Panc1 (cell line): ENCODE measurements at places on chromosomes 2 and 18.
A peak's percentile ranks its signal among the peaks of the same experiment; 100 is the strongest.

GRCh38 chr18:50401888-50402287 lies 27.0 kb downstream of the SKA1 start:
- no peak for DNase-seq

DNA sequence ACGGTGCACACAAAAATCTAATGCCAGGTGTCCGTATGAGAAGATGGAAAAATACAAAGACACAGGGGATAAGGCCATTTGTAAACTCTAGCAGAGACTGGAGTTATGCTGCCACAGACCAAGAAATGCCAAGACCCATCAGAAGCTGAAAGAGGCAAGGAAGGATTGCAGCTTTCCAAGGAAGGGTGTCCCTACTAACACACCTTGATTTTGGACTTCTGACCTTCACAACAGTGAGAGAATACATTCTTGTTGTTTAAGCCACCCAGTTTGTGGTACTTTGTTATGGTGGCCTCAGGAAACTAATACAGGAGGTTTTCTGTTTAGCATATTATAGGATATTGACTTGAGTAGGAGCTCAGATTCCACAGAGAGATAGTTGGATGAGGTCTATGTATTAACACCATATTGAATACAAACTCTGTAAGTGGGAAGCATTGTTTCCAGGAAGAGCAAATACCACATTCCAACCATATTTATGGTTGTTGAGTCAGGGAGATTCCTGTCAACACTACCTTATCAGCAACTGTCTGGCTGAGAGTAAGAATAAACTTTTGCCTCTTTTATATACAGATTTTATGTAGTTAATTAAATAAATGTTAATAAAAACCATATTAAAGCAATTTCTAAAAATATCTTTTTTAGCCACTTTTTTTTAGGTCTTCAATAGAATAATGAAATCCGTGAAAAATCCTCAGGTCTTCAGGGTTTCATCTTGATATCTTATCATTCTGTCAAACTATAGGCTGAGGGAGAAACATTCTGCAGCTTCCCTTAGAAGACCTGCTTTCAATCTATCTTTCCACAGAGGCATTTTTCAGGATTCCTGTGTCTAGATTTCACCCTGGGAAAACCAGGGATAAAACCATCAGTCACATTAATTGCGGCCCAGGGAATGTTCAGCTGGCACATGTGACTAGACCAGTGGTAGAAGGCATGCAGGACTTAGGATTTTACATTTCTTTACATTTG lies 35.4 kb upstream of the HNMT start:
- DNase-seq, result no peak

- DNase-seq, result no peak
These were observed 31.4 kb downstream of the FAM228A start for GRCh38 chr2:24206242-24206641.

- no peak for DNase-seq
These were observed 171.3 kb downstream of the RPRM start for GRCh38 chr2:153307223-153307622.

DNA sequence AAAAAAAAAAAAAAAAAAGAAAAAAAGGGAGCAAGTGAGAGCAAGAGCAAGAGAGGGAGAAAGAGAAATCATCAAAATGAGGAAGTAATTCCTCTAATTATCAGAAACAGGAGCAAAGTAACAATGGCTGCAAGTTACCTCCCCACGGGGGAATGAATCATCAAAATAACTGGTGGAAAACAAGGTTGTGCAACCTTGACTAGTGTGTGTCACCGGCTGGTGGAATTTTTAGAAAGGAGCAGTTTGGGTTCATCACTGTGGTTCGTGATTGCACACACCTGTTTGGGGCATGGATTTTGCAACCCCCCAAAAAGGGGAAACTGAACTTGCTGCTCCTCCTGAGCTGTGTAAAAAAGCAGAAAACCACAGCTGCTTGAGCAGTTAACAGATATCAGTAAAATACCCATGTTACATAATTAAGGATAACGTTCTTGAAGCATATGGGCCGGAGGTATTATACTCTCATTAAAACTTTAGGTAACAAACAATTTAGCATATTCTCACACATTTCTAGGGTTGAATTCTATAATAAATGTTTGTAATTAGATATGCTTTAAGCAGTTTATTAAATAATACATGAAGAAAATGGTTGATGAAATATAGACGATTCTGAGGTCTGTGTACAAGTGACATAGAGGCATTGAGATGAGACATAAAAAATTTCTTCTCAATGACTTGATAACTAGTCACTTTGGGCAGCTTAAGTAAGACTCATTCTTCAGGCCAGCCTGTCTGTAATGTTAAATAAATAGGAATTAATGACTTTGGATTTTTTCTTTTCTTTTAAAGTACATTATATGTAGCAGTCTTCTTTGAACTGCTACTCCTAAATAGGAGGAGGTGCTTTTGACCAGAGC lies 184.2 kb upstream of the ZEB2 start:
- DNase-seq, result no peak

DNA sequence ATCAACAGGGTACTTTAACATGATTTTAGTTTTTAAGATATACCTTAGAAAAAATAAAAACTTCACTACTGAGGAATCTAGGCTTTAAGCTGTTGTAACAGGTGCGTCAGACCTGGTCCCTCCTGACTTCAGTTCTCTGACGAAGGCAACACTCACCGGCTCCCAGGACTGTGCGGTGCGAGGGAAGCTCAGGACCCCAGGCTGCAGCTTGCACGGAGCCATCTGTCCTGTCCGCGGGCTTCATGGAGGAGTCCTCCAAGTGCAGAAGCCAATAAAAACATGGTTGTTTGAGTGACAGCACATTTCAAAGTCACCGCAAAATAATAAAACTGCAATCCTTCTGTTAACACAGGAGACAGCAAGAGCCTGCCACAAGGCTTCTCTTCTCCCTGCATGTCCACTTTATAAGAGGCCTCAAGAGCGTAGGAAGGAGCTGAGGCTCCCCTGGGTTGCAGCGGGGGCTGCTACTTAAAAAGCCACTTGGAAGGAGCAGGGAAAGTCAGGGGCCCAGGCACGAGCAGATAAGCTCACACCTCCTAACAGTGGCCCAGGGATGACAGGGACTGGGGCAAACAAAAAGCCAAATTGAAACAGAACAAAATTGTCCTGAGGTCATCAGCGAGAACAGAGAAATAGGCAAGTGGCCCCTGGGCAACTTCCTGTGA lies 4.6 kb downstream of the HJURP start:
- DNase-seq, result no peak

GRCh38 chr2:44944952-44945612 lies 3.6 kb downstream of the SIX3 start:
- DNase-seq, result no peak

GRCh38 chr18:71995904-71996465 lies 548.2 kb downstream of the CBLN2 start:
- no peak for DNase-seq

GRCh38 chr2:234880551-234881211 lies 71.1 kb upstream of the SH3BP4 start:
- peak; percentile 96 for DNase-seq

- DNase-seq, result no peak
These were observed 780.7 kb upstream of the FANCL start for GRCh38 chr2:59021786-59022185.

- no peak for DNase-seq
These were observed 121.5 kb downstream of the GBX2 start for GRCh38 chr2:236046715-236047114.

DNA sequence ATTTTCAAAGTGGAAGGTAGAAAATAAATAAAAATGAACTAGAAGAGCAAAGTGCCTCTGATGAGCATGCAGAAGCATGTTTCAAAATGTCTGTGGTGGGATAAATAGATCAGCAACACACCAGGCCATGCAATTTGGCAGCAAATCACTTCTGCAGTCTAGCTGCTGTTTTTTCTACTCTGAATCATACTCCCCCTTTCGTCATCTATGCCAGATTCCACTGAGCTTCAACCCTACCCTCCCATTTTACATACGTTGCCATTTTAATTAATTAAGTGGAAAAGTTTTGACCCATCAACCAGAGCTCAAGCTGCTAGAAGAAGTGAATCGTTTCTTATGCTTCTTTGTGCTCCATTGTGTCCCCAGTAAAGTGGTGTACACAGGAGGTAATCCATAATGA lies 79.3 kb downstream of the NRXN1 start:
- no peak for DNase-seq

DNA sequence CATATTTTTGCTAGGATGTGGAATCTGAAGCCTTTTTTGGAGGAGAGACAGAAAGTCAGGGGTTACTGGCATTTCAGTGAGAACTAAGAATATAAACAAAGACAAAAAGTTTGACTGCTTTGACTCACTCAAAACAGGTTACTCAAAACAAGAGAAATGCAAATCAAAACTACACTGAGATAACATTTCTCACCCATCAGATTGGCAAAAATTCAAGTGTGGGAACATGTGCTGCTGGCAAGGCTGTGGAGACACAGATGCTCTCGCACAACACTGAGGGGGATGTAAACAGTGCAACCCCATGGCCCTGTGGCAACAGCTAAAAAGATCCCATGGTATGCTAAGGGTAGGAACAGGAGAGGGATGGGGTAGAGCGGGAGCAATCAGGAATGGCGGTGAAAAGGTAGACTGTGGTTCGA lies 86.6 kb downstream of the DTNB start:
- DNase-seq, result no peak

GRCh38 chr2:240229603-240230235 lies 89.3 kb upstream of the OTOS start:
- no peak for DNase-seq

DNA sequence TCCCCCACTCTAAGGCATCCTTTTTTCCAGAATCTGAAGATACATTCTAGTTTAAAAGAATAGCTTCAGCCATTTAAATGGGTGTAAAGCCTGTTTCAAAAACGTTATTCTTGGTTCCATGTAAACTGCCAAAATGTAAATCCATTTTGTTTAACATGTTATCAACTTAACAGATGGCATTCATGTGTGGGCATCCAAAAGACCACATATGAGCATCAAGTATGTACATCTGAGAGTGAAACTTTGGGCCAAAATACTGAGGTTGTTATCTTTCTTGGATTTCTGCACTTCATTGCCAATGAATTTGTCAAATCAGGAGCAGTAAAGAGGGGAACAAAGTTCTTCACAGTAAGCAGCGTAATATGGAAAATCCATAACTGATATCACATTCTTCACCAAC lies 395.4 kb downstream of the ZNF804A start:
- no peak for DNase-seq
